ENCODE measurements at places on chromosomes 1 and 21.
A peak's percentile ranks its signal among the peaks of the same experiment; 100 is the strongest.

GRCh38 chr1:183792300-183792699, 12.6 kb upstream of the RGL1 start:
- no peak for DNase-seq

- DNase-seq, result no peak
Observed at GRCh38 chr1:227540170-227541098, 22.9 kb upstream of the ZNF678 start.

DNA sequence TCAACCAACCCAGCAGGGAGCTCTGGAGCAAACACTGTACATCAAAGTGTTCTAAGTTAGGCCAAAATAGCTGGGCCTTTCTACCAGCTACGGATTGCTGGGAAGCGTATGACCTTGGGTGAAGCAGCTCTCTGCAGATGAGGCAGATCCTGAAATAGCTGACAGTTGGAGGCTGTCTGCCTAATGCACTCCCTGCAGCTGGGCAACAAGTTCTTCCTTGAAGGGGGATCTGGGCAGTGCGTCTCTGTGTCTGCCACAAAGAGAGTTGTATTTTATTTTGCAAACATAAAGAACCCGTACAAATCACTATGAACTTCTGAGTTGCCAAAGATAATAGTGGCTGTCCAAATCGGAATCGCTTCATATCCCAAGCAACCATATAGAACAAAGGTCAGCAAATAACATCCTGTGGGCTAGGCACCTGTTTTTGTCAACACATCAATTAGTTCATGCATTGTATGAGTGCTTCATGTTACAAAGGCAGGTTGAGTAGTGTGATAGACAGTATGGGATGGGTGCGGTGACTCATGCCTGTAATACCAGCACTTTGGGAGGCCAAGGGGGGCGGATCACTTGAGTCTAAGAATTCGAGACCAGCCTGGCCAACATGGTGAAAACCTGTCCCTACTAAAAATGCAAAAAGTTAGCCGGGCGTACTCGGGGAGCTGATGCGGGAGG, 29.1 kb upstream of the KLF17 start:
- DNase-seq, result no peak

- no peak for DNase-seq
Observed at GRCh38 chr1:108777839-108778238, 31.4 kb downstream of the STXBP3 start.

- peak; percentile 15 for DNase-seq
Observed at GRCh38 chr1:207670997-207671396, 26.1 kb downstream of the CR1L start.

- peak; percentile 71 for DNase-seq
Observed at GRCh38 chr1:36924282-36924811, 110.0 kb downstream of the GRIK3 start.

GRCh38 chr1:44377925-44378784, 23.1 kb upstream of the ERI3 start:
- peak; percentile 66 for DNase-seq

DNA sequence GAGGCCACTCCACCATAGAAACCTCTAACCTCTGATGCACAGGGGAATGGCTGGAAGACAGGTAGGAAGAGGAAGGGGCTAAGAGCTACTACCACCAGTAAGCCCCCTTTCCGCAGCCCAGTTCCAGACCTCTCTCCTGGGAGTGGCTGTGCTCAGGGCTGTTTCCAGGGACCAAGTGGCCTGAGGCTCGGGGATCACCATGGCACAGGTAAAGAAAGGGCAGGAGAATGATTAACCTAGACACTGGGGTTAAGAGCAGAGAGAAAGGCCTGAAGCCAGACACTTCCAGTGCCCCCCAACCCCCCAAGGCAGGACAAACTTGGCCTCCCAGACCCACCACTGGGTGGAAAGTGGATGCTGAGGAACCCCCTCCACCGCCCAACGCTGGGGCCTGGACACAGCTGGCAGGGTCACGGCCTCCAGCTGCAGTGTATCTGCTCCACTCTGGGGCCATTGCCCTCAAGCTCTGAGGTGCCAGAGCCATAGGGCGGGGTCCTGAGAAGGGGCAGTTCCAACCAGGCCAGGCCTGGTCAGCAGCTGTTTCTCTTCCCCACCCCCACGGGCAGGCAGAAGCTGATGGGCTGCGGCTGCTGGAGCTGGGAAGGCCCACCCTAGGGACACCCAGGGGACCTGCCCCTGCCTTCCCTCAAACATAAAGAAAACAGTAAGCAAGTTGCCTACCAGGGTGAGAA, 2.6 kb downstream of the TAGLN2 start:
- no peak for DNase-seq

DNA sequence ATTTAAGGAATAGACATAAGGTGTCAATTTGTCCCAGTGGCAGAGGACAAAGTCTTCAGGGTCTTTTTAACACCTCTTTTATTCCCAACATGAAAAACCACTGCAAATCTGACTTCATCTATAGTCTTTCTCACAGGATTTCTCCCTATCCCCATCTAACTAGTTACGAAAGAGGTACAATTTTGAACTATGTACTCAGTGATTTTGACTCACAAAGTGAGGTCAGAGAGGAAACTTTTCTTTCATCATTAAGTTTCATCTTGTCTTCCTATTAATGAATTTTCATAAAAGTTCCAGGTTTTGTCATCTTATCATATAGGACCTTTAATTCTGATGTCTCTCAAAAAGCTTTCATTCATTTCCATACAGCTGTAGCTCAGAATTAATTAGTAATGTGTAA, 63.3 kb downstream of the ASH1L start:
- no peak for DNase-seq

DNA sequence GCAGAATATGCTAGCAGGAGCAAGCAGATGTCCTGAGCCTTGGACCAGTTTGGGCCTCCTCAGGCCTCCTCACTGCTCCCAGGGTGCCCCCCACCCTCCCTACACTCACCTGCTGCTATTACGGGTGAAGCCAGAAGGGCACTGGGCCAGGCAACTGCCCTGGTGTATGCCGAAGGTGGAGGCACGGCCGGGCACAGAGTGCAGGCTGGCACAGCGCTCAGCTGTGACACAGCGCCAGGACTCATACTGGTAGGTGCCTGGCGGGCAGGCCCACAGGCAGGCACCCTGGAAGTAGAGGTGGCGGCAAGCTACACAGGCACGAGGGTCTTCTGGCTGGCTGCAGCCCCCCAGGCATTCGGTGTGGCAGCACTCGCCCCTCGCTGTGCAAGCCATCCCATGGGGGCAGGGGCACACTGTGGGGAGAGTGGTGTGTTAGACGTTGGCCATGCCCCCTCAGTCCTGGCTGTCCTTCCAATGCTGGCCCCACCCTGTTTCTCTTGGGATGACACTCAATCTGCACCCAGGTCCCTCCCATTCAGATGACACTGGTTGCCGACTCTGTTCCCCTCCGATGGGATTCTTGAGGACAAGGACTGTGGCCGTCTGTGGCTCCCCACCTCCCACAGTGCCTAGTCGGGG, 7.0 kb downstream of the INSRR start:
- no peak for DNase-seq

DNA sequence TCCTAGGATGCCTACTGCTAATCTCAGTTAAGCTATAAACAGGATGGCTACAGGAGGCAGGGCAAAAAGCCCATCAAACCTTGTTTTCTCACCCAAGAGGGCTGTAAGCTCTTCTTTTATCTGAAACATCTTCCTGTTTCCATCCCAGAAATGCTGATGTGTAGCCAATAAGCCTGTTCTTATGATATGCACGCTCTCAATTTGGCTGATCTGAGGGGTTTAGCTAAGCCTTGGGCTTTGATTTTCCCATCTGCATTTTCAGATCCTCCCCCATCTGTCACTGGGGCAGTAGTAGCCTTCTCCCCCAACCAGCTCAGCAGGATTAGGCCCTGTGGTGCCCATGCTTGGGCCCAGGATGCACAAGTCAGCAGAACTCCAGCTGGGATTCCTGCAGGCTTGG, 105.0 kb downstream of the BRINP2 start:
- no peak for DNase-seq

GRCh38 chr1:163296504-163297263, 25.1 kb upstream of the NUF2 start:
- DNase-seq, result no peak

DNA sequence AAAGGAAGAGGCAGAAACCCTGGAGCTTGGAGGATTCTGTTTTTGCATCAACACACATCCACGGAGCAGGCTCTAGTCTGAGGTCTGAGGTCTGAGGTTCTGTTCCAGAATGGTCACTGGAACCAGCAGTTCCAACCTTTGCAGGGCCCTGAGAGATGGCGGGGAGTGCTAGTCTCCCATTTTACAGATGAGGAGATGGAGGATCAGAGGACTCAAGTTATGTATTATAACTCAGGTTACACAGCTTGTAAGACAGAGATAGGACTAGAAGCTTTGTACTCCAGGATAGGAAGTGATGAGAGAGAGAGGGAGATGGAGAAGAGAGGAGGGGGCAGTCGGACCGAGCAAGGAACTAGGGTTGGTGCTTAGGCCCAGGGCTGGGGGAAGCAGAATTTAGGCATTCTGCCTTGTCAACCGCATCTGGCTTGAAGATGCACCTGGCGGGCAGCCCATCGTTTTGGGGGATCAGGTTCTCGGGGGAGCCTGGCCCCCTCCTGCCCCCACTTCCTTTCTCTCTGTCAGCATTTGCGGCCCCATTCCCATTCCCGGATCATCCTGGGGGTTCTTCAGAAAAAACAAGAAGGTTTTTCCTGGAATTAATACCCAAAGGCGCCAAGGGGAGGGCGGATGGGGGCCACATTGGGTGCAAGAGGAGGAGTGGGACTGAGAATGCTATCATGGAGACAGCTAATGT, 5.6 kb downstream of the PEAR1 start:
- DNase-seq, result no peak

DNA sequence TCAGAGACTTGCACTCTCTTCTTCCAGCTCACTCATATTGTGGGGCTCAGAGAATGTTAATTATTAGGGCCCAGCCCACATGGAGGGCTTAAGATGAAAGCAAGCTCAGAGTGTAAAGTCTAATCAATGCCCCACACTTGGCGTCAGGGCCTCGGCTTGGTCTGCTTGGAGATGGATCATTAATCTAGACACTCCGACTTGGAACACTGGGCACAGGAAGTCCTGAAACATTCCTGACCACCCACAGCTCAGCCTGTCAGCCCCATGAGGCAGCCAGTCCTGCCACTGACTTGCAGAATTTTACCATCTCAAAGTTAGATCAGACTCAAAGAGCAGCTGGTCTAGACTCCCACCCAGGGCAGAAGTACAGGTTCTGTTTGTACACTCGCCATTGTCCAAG, 69.8 kb upstream of the TRABD2B start:
- DNase-seq, result no peak

DNA sequence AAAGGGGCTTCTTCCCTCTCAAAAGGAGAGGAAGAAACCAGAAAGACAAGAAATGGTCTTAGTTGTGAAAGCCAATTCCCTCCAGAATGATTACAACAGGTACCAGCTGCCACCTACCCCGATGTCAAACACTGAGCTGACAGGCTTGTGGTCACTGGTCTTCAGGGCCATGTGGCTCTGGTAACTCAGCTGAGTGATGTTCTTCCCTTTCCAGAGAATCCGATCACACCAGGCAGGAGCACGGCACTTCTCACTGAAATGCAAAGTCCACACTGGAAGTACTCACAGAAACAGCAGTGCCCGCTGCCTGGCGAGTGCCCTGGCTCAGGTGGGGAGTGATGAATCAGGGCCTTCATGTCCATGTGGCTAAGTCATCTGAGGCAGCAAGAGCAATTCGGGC, 18.7 kb upstream of the MTF1 start:
- DNase-seq, result no peak

- DNase-seq, result no peak
Observed at GRCh38 chr1:171948511-171948910, 107.2 kb downstream of the DNM3 start.

GRCh38 chr1:55682198-55682597, 467.0 kb upstream of the USP24 start:
- DNase-seq, result no peak

GRCh38 chr21:38927776-38928175, 122.0 kb downstream of the ETS2 start:
- no peak for DNase-seq

- DNase-seq, result no peak
Observed at GRCh38 chr1:30537279-30537678, 186.1 kb downstream of the MATN1 start.

GRCh38 chr1:206442101-206442500, 28.2 kb upstream of the IKBKE start:
- no peak for DNase-seq

GRCh38 chr21:39869141-39869818, 2.0 kb downstream of the PCP4 start:
- DNase-seq, result no peak

DNA sequence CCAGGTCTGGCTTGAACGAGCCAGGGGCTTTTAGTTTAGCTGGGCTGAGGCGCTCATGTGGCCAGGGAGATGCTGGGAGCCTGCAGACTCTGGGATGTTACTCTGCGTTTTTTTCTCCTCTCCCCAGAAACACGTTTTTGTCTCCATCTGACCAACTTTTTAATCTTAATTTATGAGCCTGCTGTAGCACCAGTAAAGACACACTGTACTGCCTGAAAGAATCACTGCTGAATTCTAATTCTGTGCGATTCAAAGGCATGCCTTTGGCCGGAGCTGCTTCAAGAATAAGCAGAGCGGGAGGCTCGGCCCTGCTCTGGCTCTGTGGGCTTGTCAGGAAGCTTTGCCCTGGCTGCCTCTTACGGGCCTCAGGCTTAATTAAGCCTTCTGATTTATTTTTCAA, 129.5 kb downstream of the CAMTA1 start:
- DNase-seq, result no peak

DNA sequence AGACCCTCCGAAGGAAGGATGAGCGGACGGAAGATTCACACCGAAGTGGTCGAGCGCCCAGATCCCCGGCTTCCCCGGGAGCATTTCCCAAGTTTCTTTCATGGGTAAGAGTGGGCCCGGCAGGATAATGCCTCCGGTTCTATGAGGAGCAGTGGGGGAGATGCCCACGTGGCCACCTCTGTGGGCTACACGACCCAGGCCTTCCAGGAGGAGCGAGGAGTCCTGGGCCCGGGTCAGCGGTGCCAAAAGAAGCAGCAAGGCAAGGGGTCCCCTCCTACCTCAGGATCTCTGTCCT, 7.9 kb upstream of the NBPF11 start:
- DNase-seq, result peak; percentile 1

DNA sequence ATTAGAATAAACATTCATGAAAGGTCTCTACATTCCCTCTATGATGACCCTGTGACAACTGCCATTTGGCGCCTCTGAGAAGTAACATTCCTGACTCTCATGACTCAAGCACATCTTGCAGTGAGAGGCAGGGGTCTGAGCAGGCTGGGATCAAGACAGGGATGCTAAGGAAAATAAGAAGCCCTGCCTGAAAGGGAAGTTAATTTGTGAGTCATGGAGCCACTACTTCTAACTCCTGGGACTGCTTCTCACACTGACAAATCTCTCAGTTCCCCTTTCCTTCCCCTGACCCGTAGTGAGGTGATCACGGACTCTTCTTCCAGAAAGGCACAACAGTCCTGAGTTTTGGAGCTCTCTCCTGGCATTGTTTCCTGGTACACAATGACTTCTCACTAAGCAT, 231.9 kb downstream of the TNR start:
- DNase-seq, result no peak

GRCh38 chr1:3321559-3322449, 132.7 kb upstream of the ARHGEF16 start:
- DNase-seq, result no peak

DNA sequence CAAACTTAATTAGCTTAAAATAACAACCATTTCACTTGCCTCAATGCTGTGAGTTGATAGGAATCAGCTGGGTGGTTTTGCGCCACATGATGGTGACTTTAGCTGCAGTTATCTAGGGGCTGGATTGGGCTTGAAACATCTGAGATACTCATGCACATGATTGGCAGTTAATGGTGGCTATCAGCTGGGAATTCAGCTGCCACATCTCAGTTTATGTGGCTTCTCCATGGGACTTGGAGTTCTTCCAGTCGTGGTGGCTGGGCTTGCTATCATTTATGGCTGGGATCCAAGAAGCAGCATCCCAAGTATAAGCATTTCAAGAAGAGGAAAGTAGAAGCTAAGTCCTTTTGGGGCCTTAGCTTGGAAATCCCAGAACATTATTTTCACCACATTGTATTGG, 36.4 kb downstream of the PDC start:
- no peak for DNase-seq

All from NAMALWA (cell line).